CD4-positive, alpha-beta T cell (primary cell): ENCODE measurements at places on chromosomes 1 and 21. TPM values are rescaled to one million over a fixed set of nuclear protein-coding genes. Genes with fewer than 3 reads are reported as not detected.
A peak's percentile ranks its signal among the peaks of the same experiment; 100 is the strongest.

Gene BRWD1
- 84.7 TPM for total RNA-seq

DNA sequence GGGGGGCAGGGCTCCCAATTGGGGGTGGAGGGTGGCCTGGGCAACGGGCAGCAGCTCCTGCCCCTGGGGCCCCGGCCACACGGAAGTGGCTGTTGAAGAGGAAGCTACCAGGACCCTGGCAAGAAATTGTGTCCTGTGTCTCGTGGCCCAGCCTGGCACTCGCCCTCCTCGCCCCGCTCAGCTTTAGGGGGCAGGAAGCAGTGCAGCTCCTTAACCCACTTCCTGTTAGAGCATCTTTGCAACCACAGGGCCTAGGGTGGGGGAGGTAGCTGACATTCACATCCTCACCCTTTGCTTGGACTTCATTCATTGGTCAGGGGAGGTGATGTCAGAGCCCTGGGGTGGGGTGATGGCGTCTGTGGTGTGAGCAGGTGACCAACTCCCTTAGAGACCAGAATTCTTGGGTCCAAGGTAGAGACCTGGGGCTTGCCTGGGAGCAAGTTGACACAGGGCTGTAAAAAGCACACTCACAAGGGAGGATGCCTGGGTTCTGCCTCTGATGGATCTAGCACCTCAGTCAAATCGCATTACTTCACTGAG lies at the start of gene ARHGAP30:
Gene ARHGAP30 (minus strand): TSS at position 161 of the 540 bp plus-strand sequence. CDS start 267 bp downstream, outside the sequence.
- no peaks in the 10 kb centered on the region for H3K27me3 ChIP-seq
- H3K27ac ChIP-seq = peak within 1 kb of the TSS; percentile 94
- H3K4me1 ChIP-seq = peaks cover 65% of the 10 kb centered on the region

DNA sequence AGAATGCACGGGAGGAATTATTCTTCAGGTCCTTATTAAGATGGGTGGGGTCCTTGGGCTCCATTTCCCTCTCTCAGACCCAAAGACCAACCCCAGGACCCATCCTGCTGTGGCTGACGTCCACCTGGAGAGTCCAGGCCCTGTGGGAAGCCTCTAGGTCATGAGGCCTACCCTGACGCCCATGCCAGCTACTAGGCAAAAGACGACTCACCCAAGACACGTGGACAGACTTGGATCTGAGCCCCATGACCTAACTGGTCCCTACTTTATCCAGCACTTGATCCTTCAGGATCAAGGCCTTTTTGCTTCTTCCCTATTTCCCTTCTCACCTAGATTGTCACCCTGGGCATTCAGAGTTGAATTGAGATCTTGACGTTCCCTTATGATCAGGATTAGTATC lies 56.0 kb upstream of the CASZ1 start:
- no peaks in the 10 kb centered on the region for H3K27me3 ChIP-seq
- H3K4me3 ChIP-seq = no peak overlapping the region
- no peak for DNase-seq
- no peaks in the 10 kb centered on the region for H3K4me1 ChIP-seq

DNA sequence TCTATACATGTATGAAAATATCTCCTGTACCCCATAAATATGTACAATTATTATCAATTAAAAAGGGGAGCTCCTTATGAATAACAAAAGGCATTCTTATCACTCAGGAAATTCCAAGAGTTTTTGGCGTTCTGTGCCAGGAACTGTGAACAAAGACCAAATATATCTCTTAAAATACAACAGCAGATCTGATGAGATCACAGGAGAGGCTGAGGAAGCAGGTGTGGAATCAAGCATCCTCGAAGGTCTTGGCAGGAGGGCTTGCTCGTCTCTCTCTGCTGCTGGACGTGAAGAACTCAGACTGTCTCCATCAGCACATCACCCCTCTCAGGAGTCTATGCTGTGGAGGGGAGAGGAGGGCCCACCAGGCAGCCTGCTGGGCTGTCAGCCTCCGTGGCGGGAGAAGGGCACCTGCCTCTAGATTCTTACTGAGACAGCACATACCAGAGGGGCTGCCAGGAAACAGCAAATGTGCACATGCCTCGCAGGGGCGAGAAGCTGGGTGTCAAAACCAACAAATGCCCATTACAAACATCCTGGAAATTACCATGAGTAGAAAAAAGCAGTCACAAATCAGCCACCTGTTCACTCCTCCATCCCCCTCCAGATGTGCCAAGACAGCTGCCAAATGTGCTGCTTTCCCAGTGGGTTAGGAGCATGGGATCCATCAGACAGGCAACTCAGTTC lies 30.8 kb upstream of the FAM89A start:
- H3K36me3 ChIP-seq = no peaks in the 10 kb centered on the region
- no peak overlapping the region for H3K27ac ChIP-seq
- H3K27me3 ChIP-seq = no peaks in the 10 kb centered on the region
- H3K4me1 ChIP-seq = no peaks in the 10 kb centered on the region
- no peak overlapping the region for H3K4me3 ChIP-seq

DNA sequence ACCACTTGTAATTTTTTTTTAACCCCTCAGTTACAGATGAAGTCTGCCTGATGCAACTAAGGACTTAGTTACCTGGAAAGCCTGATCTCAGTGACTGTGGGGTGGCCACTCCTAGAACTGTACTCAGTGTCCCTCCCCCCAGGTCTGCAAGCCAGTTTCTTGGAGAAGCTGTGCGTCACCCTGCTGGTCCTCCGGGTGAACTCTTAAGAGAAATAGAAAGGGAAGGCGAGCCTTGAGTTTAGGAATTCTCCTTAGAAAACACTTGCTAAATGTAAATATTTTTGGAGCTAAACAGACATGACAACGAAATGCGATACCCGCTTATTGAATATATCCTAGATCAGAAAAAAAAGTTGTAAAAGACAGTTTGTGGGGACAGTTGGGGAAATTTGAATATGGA lies 730 bp downstream of the SLC16A4 start:
- peaks cover 4% of the 10 kb centered on the region for H3K36me3 ChIP-seq
- no peak for DNase-seq
- H3K4me3 ChIP-seq = no peak overlapping the region
- H3K4me1 ChIP-seq = no peaks in the 10 kb centered on the region

Gene HSPA6
- 1.0 TPM for total RNA-seq

DNA sequence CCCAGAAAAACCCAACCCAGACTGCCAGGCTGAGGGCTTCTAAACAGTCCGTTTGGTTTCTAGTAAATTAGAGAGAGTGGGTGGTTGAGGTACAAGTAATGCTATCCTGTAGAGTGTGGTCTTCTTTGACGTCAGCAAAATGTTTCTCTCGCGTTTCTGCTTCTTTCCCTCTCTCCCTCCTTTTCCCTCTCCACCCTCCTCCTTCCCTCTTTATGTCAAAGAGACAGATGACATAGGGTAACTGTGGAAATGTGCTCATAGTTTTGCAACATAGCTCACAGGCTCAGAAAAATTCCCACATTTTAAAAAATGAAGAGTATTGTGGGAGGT lies 158.3 kb downstream of the TOMM20 start:
- no peak overlapping the region for H3K4me3 ChIP-seq
- H3K27ac ChIP-seq = no peak overlapping the region
- H3K27me3 ChIP-seq = no peaks in the 10 kb centered on the region

Gene SLC45A3
- total RNA-seq = not detected

DNA sequence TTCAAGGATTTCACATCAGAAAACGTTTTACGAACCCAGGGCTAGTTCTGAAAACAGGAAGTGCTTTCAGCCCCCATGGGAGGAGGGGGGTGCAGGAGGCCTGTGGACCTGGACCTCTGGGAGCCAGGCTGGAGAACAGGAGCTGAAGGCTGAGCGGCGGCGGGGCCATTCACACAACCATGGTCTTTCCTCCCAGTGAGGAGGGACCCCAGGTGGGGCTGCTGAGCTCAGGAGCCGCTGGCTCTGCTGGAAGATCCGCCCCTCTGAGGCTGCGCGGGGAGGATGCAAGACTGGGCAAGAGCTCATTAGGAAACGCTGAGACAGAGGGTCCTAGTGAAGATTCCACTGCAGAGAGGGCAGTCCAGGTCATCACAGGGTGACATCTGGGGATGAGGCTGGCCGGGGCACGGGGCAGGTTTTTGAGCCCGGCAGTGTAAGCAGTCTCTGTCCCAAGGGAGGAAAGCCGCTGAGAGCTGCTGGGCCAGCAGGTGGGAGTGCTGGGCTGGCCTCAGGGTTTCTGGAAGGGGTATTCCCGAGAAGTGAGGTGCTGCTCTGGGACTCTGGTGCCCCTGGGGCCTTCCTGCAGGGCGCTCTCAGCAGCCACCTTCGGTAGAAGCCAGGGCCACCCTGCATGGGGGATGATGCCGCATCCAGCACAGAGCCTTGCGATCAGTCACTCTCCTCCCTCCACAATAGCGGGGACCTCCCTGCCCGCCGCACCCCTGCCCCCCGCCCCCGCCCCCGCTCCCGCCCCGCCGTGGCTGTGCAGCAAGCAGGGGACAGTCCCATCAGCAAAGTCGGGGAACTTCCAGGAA lies 7.5 kb downstream of the MX2 start:
- peak overlapping the region; percentile 81 for H3K27ac ChIP-seq
- peak overlapping the region; percentile 61 for H3K4me3 ChIP-seq
- H3K4me1 ChIP-seq = peaks cover 72% of the 10 kb centered on the region
- H3K27me3 ChIP-seq = no peaks in the 10 kb centered on the region
- DNase-seq = peak; percentile 25

Gene FMO4
- 0.70 TPM for total RNA-seq

DNA sequence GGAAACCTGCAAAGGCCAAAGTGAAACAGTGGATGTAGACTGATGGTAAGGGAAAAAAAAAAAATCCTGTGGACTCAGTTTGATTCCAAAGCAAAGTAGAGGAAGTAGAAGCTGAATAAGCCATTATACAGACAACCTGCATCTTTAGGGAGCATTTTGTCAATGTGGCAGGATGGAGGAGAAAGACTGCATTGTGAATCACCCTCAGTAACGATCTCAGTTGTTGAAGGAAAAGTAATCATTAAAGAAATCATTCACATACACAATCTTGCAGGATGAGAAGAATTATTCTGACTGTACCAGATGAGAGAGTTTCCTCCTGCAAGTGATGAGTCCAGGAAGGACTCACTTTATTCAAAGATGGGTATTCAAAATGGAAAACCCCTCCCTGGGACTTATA lies 45.1 kb upstream of the TRIM67 start:
- H3K27me3 ChIP-seq = peaks cover 6% of the 10 kb centered on the region
- H3K36me3 ChIP-seq = no peaks in the 10 kb centered on the region
- DNase-seq = no peak
- no peaks in the 10 kb centered on the region for H3K4me1 ChIP-seq
- no peak overlapping the region for H3K4me3 ChIP-seq

Gene TP53BP2
- total RNA-seq = 119 TPM

DNA sequence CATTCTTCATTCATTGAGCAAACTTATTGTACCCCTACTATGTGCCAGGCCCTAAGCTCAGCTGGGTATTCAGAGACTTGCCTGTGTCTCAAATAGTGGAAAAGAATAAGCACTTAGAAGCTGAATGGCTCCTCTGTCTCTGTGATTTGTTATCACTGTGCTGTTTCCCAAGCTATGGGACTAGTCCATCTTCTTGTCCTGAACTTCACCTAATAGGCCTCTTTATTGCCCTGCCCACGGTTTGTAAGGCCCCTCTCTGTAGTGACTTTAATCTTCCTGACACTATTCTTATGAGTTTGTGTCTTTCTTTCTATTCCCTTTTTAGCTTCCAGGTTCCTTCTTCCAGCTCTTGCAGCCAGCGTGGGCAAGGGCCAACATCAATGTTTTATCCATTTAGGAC lies 85.4 kb upstream of the LPGAT1 start:
- H3K4me3 ChIP-seq = no peak overlapping the region
- no peaks in the 10 kb centered on the region for H3K36me3 ChIP-seq
- no peak for DNase-seq
- no peaks in the 10 kb centered on the region for H3K4me1 ChIP-seq

- H3K36me3 ChIP-seq = no peaks in the 10 kb centered on the region
- no peak overlapping the region for H3K27ac ChIP-seq
- H3K4me1 ChIP-seq = no peaks in the 10 kb centered on the region
- no peaks in the 10 kb centered on the region for H3K27me3 ChIP-seq
- no peak overlapping the region for H3K4me3 ChIP-seq
Measured at GRCh38 chr1:217067642-217068041, 344.4 kb upstream of the ESRRG start.

GRCh38 chr1:44685881-44686280 lies 11.4 kb downstream of the ARMH1 start:
- no peaks in the 10 kb centered on the region for H3K36me3 ChIP-seq
- no peak overlapping the region for H3K4me3 ChIP-seq
- H3K4me1 ChIP-seq = no peaks in the 10 kb centered on the region

Gene DTL
- 0.49 TPM for total RNA-seq

GRCh38 chr1:178870221-178870620 lies 656 bp downstream of the ANGPTL1 start:
- H3K27ac ChIP-seq = no peak overlapping the region
- H3K36me3 ChIP-seq = no peaks in the 10 kb centered on the region
- H3K4me1 ChIP-seq = no peaks in the 10 kb centered on the region
- H3K27me3 ChIP-seq = no peaks in the 10 kb centered on the region
- no peak overlapping the region for H3K4me3 ChIP-seq
- no peak for DNase-seq

DNA sequence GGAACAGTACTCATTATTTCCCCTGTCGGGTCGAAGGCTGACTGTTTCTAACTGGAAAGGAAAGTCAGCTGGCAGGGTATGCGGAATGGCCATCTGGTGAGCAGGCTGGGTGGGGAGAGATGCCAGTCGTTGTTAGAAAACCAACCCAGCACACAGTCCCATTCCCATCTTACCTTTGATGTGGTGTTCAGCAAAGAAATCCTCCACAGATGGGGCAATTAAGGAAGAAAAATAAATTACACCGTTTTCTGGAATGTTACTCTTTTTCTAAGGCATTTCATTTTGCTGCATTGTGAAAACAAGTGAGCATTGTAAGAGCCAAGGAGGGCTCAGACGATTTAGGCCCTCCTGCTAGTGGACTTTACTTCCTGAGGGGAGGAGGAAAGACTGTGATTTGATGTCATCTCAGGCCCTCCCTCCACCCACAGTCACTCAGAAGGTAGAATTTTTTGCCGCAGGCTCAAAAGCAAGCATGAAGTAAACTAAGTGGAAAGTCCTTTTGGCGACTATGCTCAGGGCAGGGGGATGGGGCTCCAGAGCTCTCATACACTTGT lies at the start of gene SLC16A4:
Gene SLC16A4 (minus strand): TSS at position 335 of the 554 bp plus-strand sequence. CDS start 1,703 bp downstream, outside the sequence.
- H3K36me3 ChIP-seq = peaks cover 4% of the 10 kb centered on the region
- H3K27ac ChIP-seq = no peak within 1 kb of the TSS
- no peak for DNase-seq
- no peak within 1 kb of the TSS for H3K4me3 ChIP-seq
- H3K4me1 ChIP-seq = no peaks in the 10 kb centered on the region

DNA sequence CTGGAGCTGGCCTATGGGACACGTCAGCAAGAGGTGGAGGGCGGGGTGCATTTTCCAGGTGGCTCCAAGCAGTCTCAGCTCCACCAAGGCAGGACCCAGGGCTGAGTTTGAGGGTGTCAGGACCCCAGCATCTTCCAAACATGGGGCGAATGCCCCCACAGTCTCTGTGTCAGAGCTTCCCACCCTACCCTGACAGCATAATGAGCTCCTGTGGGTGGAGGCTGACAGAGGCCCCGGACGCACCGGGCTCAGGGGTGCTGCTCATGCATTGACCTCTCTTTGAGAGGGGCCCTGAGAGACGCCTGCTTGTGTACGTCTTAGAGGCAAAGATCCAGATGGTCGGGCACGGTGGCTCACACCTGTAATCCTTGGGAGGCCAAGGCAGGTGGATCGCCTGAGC lies 37.2 kb downstream of the SLC2A7 start:
- no peaks in the 10 kb centered on the region for H3K36me3 ChIP-seq
- no peak overlapping the region for H3K4me3 ChIP-seq
- H3K27ac ChIP-seq = no peak overlapping the region
- no peak for DNase-seq
- H3K27me3 ChIP-seq = no peaks in the 10 kb centered on the region

- no peak for DNase-seq
- H3K4me1 ChIP-seq = peaks cover 10% of the 10 kb centered on the region
- H3K4me3 ChIP-seq = no peak overlapping the region
- H3K27ac ChIP-seq = no peak overlapping the region
- H3K27me3 ChIP-seq = no peaks in the 10 kb centered on the region
- no peaks in the 10 kb centered on the region for H3K36me3 ChIP-seq
Measured at GRCh38 chr1:160267284-160267991, 5.1 kb upstream of the DCAF8 start.

- H3K4me3 ChIP-seq = no peak overlapping the region
- H3K27me3 ChIP-seq = no peaks in the 10 kb centered on the region
- no peak overlapping the region for H3K27ac ChIP-seq
Measured at GRCh38 chr1:79551321-79551720, 544.8 kb upstream of the ADGRL4 start.

Gene CAPN8
- 0.27 TPM for total RNA-seq

Gene SPOCD1
- 0.27 TPM for total RNA-seq
